ENCODE measurements at places on chromosomes 5 and 9.

DNA sequence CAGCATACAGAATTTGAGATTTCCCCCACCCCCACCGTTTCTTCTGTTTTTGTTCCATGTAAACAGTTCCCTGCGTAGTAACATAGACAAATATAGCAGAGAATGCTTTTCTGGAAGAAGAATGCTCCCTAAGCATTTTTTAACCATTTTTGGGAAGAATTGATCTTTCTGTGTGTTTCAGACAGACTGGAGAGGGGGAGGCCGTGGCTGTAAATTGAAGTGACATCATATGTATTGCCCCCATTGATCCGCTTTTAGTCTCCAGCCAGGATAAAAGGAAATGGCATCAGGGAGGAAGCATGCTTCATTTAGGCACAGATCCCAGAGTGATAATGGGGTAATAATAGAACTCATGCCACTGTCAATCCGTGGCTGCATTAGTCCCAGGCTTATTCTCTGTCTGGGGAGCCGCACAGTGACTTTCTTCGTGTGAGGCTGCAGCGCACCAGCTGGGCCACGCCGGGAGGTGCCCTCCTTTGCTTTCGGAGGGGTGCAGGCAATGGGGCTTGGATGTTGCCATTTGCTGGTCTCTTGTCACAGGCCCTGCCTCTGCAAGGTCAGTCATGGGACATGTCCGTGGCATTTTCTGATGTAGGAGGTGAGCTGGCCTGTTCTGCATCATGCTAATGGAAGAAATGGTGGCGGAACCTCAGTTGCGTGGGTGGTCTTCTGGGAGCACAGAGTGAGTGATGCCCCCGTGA lies 261.5 kb downstream of the FANCC start:
- peak; percentile 29 for DNase-seq

DNA sequence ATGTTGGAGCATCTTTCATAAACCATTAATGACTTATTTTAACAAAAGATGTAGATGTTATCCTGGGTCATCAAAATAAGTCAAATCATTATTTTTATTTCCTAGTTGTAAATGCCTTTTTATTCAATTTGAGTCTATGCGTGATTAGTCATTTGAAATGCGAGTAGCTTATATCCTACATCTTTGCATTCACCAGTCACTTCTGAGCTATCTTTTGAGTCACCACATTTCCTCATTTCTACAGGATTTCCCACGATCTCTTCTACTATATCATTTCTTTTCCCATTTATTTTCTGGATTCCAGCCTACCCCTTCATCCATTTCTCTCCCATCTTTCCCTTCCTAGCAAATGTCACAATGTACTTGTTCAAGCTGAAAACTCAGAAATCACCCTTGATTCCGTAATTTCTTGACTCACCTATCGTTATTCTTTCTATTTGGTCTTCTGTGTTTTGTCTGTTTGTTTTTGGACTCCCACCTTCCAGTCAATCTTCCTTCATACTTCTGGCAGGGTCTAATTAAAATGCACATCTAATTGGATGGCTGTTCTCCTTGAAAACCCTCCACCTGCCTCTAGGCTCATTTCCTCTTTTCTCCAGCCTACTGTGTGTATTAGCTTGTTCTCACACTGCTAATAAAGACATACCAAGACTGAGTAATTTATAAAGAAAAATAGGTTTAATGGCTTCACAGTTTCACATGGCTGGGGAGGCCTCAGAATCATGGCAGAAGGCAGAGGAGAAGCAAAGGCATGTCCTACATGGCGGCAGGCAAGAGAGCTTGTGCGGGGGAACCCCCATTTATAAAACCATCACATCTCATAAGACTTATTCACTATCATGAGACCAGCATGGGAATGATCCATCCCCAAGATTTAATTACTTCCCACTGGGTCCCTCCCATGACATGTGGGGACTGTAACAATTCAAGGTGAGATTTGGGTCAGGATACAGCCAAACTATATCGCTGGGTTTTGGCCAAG lies 112.4 kb downstream of the MEF2C start:
- DNase-seq: no peak

- no peak for DNase-seq
Observed at GRCh38 chr9:23766613-23767012, 59.4 kb downstream of the ELAVL2 start.

- no peak for DNase-seq
Observed at GRCh38 chr5:87944553-87945285, 323.9 kb downstream of the TMEM161B start.

GRCh38 chr5:156893517-156893916 lies 43.4 kb downstream of the PPP1R2B start:
- DNase-seq: no peak

DNA sequence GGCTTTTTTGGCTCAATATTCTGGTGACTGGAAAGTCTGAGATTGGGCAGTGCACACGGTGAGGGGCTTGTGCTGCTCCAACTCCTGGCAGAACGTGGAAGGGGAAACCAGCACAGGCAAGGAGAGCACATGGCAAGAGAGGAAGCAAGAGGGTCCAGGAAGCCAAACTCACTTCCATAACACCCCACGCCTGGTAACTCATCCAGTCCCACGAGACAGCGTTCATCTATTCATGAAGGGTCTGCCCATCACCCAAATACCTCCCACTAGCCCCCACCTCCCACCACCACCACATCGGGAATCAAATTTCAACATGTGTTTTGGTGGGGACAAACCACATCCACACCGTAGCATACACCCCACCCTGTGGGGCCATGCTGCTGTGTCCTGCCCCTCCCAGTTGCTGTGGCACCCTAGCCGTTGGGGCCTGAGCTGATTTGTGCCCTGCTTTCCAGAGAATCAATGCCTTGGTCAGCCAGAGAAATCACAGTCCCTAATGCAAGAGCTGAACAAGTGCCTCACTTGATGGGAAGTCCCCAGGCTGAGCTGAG lies 27.3 kb downstream of the PROP1 start:
- no peak for DNase-seq

DNA sequence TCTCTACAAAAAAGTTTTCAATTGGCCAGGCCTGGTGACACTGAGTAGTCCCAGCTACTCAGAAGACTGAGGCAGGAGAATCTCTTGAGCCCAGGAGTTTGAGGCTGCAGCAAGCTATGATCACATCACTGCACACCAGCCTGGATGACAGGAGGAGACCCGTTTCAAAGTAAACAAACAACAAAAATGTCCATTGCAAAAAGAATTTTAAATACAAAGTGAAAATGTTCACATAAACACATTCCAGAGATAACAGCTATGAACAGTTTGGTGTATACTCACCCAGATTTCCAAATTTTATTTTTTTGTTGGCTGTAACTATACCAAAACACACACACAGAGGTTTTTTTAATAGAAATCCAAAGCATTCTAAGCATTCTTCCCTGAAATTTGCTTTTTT lies 39.8 kb downstream of the ADRA1B start:
- no peak for DNase-seq

- DNase-seq: no peak
Observed at GRCh38 chr9:23598994-23599393, 227.0 kb downstream of the ELAVL2 start.

DNA sequence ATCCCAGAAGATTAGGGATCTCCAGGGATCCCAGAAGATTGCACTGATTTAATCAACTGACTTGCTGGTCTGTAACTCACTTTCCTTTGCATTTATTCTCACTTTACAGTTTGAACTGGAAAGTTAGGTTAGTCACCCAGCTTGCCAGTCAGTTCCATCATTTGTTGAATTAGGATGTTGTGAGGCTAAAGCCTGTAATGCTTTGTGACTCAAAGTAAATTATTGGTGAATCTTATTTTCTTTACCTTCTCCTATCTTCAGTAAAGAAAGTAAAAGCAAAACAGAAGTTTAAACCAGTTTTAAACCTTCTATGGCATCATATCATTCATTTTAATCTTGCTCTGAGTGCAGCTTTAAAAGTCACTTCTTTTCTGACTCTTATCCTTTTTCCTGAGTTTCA lies 85.8 kb downstream of the SLC44A1 start:
- no peak for DNase-seq

DNA sequence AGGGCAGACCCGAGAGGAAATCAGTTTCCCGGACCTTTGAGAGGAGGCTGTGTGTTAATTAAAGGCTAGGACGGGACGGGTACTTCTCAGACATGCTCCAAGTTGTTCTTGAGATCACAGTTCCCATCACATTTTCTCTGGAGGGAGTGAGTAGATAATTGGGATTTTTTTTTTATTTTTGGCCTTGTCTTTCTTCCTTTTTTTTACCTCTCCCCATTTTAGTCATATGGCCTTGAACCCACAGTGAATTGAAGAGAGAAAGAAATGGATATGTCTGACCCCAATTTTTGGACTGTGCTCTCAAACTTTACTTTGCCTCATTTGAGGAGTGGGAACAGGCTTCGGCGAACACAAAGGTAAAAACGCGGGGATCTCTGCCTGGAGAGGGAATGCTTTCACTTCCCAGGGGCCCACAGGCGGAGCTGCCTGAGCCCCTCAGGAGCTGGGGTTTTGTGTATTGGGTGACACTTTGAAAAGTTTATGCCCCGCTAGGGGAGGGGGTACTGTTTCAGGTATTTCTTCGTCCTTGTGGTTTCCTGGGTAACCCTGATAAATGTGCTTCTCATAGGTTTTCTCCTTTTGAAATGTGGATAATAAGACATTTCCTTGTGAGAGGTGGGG lies 191.8 kb downstream of the CD180 start:
- DNase-seq: no peak

GRCh38 chr5:113379936-113380806 lies 54.6 kb downstream of the TSSK1B start:
- DNase-seq: no peak

GRCh38 chr5:179132586-179133355 lies 72.6 kb downstream of the ZNF354C start:
- DNase-seq: no peak

- DNase-seq: no peak
Observed at GRCh38 chr5:104965006-104965405, 1402.4 kb upstream of the NUDT12 start.

DNA sequence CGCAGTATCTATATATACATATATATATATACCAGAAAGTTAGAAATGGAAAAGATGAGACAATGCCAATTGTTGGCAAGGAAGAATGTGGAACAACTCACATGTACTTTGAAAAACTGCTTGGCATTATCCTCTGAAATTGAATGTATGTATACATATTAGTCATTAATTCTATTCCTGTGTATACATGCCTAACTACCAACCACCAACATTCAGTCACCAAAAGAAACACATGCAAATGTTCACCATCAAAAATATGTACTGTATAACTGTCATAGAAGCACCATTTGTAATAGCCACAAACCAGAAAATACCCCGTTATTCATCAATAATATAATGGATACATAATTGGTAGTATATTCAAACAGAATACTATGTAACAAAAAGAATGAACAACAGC lies 330.2 kb upstream of the GRAMD2B start:
- DNase-seq: no peak

DNA sequence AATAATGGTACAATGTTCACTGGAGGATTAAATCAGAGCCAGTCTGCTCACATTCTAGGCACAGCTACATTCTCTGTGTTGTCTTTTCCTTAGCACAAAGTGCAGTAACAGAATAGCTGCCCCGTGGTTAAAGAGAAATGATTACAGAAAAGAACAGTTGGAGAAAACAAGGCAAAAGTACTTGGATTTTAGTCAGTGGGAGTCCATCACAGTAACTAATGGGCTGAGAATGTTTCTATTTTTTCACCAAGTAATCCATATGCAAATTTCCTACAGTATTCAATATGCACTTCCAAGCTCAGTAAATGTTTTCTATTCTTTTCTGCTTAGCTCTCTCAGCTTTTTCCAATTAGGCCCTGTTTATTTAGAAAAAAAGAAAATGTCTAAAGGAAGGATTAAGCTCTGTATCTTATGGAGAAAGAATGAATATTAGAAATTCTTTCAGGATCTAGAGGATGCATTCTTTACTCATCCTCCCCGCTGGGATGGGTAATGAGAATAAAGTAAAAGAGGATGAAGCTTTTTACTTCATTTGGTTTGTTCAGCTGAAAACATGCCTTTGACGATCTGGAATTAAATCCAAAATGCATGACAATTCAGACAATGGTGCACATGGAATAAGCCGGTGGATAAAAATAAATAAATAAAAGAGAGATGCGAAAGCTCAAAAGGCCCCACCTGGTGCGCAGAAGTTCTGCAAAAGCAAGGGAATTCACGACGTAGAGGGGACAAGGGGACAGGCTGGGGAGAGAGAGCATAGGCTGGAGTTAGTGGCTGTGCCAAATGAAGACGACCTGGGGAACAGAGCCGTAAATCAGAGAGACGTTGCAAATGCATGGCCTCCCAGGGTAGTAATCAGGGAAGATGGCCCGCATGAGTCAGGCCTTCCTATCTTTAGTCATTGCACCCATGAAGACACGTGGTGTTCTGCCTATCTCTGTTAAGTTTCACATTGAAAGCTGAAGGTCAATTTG lies 345.2 kb downstream of the GLIS3 start:
- no peak for DNase-seq

DNA sequence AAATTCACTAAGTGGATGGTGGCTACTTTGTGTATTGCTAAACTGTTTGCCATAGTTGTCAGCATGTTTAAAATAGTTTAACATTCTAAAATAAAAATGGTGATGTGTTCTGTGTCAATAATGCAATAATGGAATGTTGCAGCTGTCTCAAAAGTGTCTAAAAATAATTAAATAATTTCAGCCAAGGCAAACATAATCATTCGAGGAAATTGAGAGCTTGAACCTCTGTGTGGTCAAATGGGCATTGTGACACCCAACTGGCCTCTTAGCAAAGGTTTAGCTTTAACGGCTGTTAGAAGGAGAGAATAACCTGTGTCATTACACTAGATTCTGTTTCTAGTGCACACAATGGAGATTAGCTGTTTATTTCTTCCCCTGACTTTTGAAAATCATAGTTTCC lies 278.5 kb downstream of the TMEM167A start:
- DNase-seq: no peak

- no peak for DNase-seq
Observed at GRCh38 chr5:673161-673830, 19.9 kb downstream of the TPPP start.

- no peak for DNase-seq
Observed at GRCh38 chr5:9479990-9480389, 65.9 kb downstream of the SEMA5A start.

- DNase-seq: no peak
Observed at GRCh38 chr5:62068554-62068953, 237.5 kb upstream of the KIF2A start.

DNA sequence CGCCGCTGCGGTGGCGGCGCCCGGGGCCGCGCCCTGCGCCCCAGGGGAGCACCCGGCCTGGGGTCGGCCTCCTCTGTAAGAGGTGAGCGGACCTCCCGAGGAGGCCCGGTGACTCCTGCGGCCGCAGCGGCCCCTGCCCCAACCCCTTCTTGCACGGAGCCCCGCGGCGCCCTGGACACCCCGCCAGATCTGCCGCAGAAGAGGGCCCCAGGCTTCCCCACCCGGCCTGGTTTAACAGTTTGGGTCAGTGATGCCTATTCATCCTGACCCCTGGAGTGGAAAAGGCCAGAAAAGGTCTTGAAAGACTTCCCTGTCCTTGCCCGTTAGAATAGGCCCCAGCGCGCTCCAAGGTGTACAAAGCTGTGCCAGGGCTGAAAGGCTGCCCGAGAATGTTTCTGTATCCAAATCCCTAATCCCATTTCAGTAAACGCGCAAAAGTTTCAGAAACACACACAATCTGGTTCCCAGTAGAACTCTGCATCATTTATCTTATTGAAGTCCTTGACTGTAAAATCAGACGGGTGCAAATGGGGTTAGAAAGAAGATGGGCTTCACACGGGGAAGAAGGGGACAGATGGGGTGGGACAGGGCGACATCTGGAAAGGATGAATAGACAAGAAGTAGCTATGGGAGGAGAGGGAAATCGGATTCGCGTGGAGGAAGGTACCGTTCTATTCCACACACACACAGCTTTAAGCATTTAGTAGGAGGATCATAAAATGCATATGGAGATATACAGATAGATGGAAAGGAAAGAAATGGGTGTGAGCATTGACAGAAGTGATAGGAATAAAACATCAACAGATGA lies 1.1 kb upstream of the SSBP2 start:
- DNase-seq: no peak
